ENCODE measurements at places on chromosomes 11 and 22.

- DNase-seq: no peak
Observed at GRCh38 chr11:30357872-30358271, 35.0 kb downstream of the ARL14EP start.

GRCh38 chr11:2121227-2122130 is 17.7 kb downstream of the IGF2 start:
- DNase-seq: no peak

DNA sequence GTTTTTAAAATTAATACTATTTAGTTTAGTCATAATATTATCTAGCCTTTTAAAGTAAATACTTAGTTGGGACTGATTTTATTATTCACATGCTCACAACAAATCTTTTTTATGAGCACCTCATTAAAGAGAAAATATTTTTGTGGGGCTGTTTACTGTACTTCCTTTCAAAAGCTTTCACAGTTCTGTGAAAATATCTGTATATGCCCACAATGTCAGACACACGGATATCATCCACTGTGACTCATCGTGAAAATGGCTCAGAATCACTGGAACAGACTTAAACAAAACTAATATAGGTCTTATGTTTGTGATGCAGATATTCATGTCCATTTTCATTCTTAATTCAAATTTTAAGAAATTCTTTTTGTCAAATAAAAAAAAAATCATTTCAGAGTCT is 305.2 kb downstream of the RAB38 start:
- no peak for DNase-seq

DNA sequence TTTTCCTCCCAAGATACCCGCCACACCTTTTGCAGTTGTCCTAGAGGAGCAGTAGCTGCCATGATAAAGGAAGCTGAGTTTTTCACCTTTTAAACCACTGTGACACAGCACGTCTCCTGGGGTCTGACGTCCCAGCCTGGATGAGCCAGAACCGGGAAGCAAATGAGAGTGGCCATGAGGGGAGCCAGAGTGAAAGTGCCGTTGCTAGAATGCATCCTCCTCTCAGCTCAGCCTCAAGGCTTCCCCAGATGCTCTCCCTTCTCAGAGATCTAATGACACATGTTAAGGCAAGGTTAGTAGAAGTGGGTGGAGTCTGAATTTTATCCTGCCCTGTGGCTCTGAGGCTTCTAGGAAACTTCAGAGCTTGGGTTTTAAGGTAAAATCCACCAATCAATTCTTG is 23.4 kb upstream of the HTR3A start:
- DNase-seq: no peak

DNA sequence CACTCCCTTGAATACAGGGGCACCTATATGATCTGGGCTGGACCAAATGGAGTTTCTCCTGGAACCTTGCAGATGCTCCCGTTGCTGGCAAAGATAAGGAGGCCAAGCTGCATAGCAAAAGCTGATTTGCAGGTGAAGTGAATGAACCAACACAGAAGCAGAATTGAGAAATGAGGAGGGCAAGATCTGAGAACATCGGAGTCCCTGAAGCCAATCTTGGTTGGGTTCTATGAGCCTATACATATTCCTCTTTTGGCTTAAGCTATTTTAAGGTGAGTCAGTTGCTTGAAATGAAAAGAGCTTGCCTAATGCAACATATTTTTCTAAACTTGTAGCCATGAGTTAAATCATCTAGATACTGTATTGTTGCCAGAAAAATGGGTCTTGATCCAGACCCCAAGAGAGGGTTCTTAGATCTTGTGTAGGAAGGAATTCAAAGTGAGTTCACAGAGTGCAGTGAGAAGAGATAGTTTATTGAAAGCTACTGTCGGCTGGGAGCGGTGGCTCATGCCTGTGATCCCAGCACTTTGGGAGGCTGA is 23.5 kb downstream of the WEE1 start:
- DNase-seq: no peak

GRCh38 chr11:93054279-93054678 is 84.8 kb downstream of the MTNR1B start:
- no peak for DNase-seq

- DNase-seq: peak; percentile 30
Observed at GRCh38 chr22:26643418-26644100, 13.8 kb upstream of the MIAT start.

DNA sequence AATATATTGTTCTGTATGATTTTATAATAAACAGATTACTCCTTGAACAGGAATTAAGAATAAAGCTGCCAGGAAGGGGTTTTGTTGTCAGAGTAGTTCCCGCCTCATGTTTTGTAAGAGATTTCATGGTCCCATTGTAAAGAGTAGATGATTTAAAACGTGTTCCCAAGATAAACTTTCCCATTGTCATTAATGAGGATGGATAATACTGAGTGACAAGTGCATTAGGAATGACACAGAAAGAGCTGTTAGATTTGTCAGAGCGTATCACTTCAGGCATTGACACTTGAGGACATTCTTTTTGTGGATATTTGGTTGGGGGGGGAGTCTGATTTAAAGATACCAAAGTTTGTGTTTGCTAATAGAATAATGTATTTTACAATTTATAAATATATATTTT is 147.0 kb downstream of the PAX6 start:
- no peak for DNase-seq

DNA sequence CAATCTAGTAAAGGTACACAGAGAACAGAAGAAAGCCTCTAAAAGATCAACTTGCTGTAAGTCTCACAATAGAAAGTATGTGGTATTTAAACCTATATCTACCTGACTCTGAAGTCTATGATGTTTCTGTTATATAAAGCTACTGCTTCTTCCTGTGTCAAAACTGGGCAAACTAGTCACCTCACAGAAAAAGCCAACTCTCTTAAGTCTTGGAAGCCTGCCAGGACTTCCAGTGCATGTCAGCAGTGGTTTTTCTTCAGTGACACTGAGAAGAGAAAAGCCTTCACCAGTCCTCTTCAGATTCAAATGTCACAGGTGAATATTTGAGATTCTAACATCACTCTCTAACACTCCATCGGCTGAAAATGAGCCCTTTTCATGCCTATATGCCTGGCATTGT is 808.0 kb downstream of the DLG2 start:
- DNase-seq: peak; percentile 33

DNA sequence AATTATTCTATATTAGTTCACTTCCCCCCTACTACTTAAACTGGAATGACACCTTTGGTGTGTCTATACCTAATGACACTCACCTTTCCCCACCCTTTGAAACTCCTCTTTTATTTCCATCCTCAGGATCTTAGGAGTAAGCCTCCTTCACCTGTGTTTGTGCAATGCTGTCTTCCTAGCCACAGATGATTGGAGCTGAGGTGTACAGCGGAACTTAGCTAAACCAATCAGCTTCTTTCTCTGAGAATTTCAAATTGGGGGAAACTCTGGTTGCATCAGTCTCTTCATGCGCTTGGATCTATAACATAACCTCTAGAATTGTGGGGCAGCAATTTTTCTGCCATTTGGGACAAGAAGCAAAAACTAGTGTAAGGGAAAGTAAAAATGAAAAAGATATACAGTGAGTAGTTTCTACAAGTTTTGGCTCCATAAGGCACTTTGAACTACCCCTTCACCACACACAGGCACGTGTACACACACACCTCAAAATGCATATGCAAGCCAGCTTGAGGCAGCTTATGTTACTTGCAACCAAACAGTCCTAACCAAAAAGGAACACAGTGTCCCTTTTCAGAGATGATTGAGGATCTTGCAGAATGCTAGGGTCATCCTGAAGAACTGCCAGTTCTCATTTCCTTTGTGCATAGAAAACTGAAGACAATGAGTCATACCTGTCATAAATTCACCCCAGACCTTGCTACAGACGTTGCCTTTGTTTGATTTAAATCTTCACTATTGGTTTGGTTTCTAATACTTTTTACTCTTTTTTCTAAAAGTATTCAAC is 36.0 kb upstream of the LDLRAD3 start:
- DNase-seq: no peak

GRCh38 chr11:77107950-77108349 is 5.3 kb downstream of the OMP start:
- no peak for DNase-seq

GRCh38 chr11:93917673-93918072 is 67.3 kb upstream of the VSTM5 start:
- DNase-seq: no peak

- DNase-seq: no peak
Observed at GRCh38 chr11:36027731-36028130, 83.9 kb downstream of the LDLRAD3 start.

GRCh38 chr22:45650721-45651120 is 20.9 kb upstream of the ATXN10 start:
- DNase-seq: no peak

DNA sequence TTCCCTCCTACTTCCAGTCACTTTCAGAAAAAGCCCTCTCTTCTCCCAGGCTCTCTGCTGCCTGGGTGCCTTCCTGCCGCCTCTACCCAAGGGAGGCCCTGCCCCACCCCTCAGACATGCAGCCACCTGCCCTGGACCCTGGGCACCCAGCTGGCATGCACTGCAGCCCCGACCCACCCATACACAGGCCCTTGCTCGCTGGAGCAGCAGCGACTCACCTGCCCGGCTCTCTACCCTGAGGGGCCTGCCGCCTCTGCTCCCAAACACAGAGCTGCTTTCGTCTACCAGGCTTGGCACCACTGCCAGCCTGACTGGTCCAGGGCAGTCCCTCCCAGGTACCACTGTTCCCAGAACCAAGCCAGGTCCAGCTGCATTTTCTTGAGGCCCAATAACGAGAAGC is 1.2 kb upstream of the TSSK2 start:
- no peak for DNase-seq

DNA sequence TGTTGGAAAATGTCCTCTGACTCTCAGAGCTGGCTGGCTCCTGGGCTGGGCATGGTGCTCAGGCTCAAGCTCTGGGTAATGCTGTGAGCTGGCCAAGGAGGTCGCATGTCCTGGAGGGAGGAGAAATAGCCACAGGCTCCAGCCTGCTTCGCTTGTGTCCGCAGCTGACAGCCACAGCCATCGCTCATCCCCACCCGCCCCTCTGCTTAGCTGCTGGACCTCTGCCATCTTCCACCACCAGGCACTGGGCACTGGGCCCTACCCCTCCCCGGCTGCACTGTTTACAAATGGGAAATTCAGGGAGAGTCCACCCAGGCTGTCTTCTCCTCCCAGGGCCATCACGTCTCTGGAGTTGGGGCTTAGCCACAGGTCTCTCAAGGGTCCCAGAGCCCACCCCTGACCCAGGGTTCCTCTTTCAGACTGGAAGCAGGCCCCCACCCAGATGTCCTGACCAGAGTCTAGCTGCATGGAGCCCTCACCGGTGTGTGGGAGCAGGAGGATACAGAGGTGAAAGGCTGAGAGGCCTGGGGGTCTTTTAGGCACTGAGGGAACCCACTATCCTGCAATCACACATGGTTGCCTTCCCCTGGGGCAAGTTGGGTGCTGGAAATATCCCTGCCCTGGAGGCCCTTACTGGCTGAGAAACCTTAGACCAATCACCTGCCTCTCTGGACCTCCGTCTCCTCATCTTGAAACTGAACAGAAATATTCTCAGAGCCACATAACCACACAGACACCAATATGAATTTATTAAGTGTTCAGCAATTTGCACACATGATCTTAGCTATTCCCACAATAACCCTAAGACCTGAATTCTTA is 62.7 kb downstream of the CD82 start:
- no peak for DNase-seq

GRCh38 chr11:118437208-118438125 is 1.2 kb downstream of the KMT2A start:
- DNase-seq: peak; percentile 51

DNA sequence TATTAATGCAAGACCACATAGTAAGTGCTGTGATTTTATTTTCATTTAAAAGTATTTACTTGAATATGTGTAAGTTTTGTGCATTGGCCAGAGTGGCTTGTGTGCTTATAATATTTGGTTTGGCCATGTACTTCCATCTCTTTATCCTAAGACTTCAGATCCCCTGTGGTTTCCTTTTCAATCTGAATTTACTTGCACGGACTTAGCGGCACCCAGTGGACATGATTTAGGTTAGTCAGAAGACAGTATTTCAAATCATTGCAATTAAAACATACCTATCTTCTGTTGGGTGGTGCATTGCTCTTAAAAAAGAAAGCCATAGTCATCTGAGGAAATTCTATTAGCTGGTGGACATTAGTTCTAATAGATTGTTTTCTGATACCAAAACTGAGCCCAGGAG is 30.7 kb downstream of the PIWIL4 start:
- DNase-seq: no peak

Measured in NAMALWA (cell line).